ENCODE measurements at places on chromosomes 2 and 18.

DNA sequence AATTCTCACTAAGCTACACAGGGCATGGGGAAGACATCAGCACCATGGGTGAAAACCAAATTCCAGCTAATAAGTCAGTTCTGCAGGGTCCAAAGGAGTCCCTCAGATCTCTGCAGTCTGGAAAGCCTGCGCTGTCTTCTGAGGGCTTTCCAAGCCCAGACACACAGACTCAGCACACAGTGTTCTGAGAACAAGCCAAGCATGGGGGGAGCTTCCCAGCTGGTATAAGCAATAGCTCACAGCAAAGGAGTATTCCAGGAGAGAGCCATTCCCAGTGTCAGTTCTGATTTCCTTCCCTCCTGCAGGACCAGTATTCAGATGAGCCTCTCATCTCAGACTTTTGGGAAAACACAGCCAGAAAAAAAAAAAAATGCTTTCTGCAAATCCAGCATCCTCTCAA, 370.8 kb downstream of the TNS1 start:
- no peak for DNase-seq

- no peak for DNase-seq
Measured at GRCh38 chr2:97706708-97707345, 6.5 kb upstream of the ZAP70 start.

DNA sequence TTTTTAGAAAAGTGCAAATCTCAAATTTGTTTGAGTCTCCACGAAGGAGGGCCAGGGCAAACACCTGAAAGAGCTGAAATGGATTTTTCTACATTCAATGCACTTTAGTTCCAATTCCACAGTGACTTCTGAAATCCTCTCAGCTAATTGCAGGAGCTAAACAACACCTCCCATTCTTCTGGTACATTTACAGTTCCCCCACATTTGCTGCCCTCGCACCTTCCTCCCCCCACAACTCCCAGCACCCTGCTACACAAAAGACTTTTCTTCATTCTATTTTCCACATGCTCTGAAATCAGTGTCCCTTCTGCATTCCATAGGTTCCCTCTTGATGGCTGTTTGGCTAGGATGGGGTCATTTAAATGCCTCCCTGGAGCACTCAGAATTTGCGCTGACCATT, 5.9 kb upstream of the NPAS2 start:
- DNase-seq, result no peak

- no peak for DNase-seq
Measured at GRCh38 chr2:177298191-177298590, 33.7 kb upstream of the NFE2L2 start.

GRCh38 chr18:2916184-2916583, 69.4 kb downstream of the EMILIN2 start:
- DNase-seq, result no peak

DNA sequence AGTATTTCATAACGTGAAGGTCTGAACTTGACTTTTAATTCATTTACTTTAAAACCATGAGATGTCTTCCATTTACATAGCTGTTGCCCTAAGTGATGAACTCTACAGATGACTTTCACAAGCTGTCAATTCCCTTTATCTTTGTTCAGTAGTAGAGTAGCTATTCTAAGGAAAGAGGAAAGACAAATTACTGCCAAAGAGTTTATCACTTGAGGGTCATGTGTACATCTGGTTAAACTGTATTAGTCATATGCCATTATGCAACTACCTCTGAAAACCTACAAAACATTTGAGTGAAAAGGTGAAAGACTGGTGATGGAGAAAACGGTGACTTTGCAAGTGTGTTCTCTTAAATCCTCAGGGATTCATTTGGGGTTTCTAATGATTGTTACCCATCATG, 763.9 kb downstream of the TMEM182 start:
- DNase-seq, result no peak

GRCh38 chr2:98311771-98312545, 34.3 kb upstream of the CNGA3 start:
- DNase-seq, result no peak

- peak; percentile 25 for DNase-seq
Measured at GRCh38 chr18:62828852-62829251, 113.5 kb downstream of the PHLPP1 start.

- peak; percentile 24 for DNase-seq
Measured at GRCh38 chr2:69945441-69945840, 16.0 kb downstream of the ASPRV1 start.

GRCh38 chr18:6017171-6017570, 121.8 kb upstream of the TMEM200C start:
- DNase-seq, result no peak

GRCh38 chr2:30325600-30326328, 94.4 kb downstream of the LBH start:
- DNase-seq, result no peak

DNA sequence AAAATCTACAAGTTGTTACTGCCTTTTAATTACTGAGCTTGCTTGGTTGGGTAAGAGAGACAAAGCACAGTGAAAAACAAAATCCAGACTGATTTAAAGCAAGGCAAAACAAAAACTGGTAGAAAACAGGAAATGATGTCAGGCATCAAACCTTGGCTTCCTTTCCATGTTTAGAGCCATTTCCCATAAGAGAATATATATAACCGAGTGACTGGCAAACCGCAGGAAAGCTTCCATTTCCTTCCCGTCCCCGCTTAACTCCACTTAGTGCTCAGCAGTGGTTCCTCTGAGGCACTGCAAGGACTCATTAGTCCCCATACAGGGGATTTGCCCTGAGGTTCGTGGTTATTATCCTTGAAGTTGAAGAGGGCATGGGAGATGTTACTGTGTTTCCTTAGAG, 446.3 kb downstream of the LPIN1 start:
- DNase-seq, result no peak

GRCh38 chr2:42050010-42050702, 2.3 kb downstream of the PKDCC start:
- DNase-seq, result no peak

- no peak for DNase-seq
Measured at GRCh38 chr2:127563458-127564428, 28.3 kb downstream of the MYO7B start.

GRCh38 chr2:112547333-112547732, 5.1 kb downstream of the POLR1B start:
- peak; percentile 59 for DNase-seq
